ENCODE measurements at places on chromosomes 1 and 21.

DNA sequence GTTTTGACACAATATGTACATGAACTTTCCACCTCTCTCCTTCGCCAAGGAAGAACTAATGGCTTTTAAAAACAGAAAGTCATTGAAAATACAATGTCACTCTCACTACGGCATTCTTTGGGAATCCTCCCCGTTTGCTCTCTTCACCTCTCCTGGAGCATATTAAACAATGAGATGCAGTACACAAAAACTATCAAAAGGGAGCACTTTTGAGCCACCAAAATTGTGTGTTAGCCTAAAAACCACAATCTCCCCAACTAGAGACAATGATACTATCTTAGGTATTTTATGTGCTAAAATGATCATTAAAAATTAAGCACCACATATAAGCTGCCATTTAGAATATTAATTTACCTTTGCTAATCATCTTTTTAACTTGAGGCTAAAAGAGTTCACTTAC lies 425.5 kb downstream of the KCTD3 start:
- DNase-seq: no peak

GRCh38 chr1:91024481-91025119 lies 2.8 kb upstream of the ZNF644 start:
- no peak for DNase-seq

GRCh38 chr1:26145041-26145959 lies 13.6 kb upstream of the FAM110D start:
- peak; percentile 91 for DNase-seq

DNA sequence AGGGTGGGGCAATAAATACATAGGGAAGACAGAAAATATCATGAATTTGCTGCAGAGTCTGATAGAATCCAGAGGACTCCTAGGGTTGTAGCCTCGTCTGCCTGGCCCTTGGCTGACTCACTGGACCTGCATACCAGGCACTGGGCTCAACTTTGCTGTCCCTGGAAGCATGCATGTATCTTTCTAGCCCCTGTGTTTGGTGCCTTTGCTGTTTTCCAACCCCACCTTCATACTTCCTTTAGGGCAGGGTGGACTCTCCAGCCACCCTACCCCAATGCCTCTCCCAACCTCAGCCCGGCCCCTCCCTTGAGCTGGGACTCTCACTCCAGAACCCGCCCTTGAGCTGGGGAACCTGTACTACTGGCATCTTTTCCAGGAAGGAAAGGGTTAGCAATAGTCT lies 1.2 kb downstream of the RAB25 start:
- no peak for DNase-seq

GRCh38 chr1:108045460-108045859 lies 80.5 kb upstream of the VAV3 start:
- DNase-seq: peak; percentile 7

GRCh38 chr1:91682882-91683597 lies 182.4 kb downstream of the CDC7 start:
- no peak for DNase-seq

GRCh38 chr1:151518936-151519335 lies 7.7 kb downstream of the CGN start:
- DNase-seq: no peak

- no peak for DNase-seq
These were observed 37.4 kb downstream of the XCL1 start for GRCh38 chr1:168613691-168614231.

DNA sequence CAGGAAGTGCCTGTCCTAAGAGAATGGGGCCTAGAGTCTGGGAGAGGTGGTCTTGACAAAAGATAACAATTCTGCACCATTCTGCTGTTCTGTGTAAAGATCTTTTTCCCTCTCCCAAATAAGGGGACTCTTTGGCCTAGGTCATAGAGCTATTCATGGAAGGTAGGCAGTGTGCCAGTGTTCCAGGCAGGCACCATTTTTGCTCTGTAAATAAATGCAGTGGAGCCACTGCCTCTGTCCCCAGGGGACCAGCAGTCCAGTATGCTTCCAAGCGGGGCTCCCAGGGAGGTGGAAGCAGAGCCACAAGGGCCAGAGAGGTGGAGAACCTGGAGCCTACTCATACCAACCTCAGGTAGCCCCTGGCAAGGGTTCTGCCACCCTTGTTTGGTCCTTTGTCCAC lies 25.9 kb downstream of the KCNA2 start:
- DNase-seq: no peak

GRCh38 chr1:200154069-200154767 lies 126.7 kb downstream of the NR5A2 start:
- peak; percentile 53 for DNase-seq

DNA sequence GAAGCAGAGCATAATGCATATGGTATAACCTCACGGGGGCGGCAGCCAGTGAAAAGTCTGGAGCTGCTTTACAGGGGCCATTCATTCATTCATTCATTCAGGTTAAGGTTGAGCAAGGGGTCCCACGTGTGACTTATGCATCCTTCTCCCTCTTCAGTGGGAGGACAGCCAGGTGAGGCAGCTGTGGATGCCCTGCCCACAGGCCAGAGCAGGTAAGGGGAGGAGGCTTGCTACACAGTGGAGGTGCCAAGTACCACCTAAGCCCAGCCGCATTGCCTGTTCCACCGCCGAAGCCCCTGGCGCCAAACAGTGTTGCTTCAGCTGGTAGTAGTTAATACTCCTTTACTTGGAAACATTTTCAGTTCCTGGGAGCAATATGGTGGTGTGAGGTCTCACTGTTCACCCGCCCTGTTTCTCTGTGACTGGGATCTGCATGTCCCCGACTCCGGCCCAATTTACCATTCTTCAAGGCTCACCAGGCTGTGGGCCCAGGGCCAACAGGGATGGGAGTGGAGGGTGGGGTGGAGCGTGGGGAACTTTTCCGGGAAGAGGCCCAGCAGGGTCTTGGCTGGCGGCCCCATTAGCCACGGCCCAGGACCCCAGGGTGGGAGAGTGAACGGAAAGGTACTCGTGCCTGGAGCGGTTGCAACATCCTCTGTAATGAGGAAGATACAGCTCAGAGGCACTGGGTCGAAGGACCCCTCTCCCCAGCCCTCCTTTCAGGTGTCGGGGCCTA lies 722 bp upstream of the PODN start:
- no peak for DNase-seq

- DNase-seq: no peak
These were observed 37.6 kb downstream of the SYT6 start for GRCh38 chr1:114116086-114116485.
